HT1080 (cell line): ENCODE measurements at places on chromosomes 13 and 19. TPM values are rescaled to one million over a fixed set of nuclear protein-coding genes. Genes with fewer than 3 reads are reported as not detected.

SMIM24 gene
- total RNA-seq: not detected in 2 replicates

DNA sequence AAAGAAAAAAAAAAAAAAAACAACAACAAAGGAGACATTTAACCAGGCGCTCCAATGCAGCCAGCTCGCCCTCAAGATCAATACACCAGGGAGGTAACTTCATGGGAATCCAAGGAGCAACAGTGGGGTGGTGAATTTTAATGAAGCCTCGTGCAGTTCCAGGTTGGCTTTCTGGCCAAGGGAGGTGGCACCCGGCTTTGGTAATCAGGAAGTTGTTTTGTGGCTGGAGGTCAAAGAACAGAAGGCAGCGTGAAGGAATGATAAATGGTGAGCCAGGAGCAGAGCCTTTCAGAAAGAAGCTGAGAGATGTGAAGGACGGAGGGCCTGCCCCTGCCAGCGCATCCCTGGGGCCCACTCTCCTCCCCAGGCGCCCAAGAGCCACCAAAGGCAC, 188.2 kb upstream of the TSC22D1 start:
- no peak for DNase-seq

GRCh38 chr19:35805526-35806102, 7.0 kb downstream of the PRODH2 start:
- no peak for DNase-seq

DNA sequence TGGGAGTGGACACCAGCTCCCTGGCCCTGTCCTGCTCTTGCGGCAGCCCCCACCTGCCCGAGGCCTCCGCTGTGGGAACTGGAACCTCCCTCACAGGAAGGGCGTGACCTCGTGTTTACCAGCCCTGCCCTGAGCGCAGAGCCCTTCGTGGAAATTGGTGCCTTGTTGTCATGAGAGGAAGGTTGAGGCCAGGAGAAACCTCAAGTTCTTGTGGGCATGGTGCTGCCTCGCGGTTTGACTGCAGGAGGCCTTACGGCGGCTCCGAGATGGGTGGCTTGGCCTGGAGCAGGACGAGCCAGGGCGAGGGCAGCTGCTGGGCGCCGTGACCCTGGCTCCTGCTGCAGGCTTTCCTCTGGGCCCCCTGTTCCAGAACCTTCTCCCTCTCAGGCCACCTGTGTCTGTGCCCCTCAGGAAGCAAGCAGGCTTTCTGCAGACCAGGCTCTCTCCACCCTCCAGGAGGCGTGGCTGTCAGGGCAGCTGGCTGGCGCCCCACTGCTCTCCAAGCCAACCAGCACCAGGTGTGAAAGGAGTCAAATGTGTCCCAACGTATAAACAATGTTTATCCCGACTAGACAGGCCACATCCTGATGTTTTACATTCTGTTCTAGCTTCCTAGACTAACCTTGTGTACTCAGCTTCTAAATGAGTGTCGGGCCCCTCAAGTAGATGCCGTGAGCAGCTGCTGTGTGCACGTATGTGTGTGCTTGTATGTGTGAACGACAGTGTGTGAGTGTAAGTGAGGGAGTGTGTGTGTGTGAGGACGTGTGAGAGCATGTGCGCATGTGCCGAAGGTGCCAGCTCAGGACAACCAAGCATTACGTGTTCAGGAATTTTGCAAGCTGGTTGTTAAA, 10.4 kb upstream of the RASA3 start:
- DNase-seq: no peak

- DNase-seq: no peak
Observed at GRCh38 chr19:30924069-30924636, 425.1 kb downstream of the TSHZ3 start.

- peak; percentile 70 for DNase-seq
Observed at GRCh38 chr19:41339936-41340335, 13.8 kb downstream of the TGFB1 start.
